EL (cell line): ENCODE measurements at places on chromosomes 6 and 20.
A peak's percentile ranks its signal among the peaks of the same experiment; 100 is the strongest.

- no peak for DNase-seq
Measured at GRCh38 chr6:118700531-118700930, 49.1 kb upstream of the CEP85L start.

DNA sequence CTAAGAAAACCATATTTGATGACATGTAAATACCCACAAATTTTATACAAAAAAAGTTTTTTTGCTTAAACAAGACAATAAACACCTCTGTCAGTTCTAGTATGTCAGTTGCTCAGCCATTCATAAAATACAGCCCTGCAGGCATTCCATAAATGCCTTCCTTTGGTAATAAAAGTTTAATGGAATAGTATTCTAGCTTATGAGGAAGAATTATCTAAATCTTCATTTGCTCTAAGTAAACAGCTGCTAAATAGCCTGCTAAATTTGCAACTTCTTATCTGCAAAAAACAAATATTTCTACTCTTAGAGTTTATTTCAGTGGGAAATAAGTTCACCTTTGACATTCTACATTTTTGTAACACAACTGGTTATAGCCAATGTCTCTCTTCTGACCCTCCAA is 108.8 kb downstream of the SMLR1 start:
- peak; percentile 32 for DNase-seq

DNA sequence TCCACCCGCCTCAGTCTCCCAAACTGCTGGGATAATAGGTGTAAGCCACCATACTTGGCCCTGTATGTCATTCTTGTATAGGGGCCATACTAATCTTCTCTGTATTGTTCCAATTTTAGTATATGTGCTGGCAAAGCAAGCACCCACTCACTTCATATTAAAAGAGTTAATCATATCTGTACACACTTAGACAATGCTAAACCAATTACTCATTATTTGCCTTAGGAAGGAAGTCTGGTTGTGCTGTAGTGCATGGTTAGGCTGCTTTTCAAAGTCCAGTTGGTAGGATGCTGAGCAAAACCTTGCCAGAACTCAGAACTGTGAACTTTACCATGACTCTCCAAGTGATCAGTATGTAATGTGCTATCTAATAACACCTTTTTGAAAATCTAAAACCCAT is 88.6 kb downstream of the LIN28B start:
- peak; percentile 66 for DNase-seq

- peak; percentile 33 for DNase-seq
Measured at GRCh38 chr6:41694815-41695526, 40.4 kb downstream of the TFEB start.

GRCh38 chr6:37693546-37694250 is 4.0 kb downstream of the MDGA1 start:
- DNase-seq, result no peak

DNA sequence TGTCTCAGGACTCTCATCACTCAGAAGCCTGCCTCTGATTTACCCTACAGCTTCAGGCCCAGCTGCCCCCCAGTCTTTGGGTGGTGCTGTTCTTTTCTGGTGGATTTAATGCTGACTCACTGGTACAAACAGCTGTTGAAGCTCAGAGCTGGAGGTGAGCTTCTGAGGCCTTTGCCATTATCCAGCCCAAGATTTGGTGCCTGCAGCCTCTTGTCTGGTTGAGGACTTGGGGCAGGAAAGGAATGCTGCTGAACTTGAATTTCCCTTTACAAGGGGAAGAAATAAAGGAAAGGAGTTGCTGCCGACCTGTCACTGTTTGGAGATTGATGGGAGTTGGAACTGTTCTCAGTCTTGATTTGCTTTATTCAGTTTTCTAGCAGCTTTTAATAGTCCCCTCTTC is 19.8 kb downstream of the ABCF1 start:
- DNase-seq, result no peak

DNA sequence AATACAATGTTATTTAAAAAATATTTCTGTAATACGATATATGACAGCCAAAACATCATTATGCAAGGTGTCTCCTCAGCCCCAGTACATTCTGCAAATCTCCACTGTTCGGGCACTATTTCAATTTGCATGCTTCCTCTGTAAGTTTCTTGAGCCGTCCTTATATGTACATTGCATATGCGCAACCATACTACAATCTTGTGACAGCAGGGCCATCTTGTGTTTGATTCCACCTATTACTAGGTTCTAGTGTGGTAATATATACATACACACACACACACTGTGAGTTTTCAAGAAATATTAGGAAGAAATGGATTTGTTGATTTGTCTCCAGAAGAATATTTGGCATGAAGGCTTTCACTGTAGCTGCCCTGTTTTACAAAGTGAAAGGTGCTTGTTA is 9.8 kb downstream of the LYRM4 start:
- no peak for DNase-seq

- DNase-seq, result no peak
Measured at GRCh38 chr6:98308564-98308963, 525.8 kb upstream of the POU3F2 start.

DNA sequence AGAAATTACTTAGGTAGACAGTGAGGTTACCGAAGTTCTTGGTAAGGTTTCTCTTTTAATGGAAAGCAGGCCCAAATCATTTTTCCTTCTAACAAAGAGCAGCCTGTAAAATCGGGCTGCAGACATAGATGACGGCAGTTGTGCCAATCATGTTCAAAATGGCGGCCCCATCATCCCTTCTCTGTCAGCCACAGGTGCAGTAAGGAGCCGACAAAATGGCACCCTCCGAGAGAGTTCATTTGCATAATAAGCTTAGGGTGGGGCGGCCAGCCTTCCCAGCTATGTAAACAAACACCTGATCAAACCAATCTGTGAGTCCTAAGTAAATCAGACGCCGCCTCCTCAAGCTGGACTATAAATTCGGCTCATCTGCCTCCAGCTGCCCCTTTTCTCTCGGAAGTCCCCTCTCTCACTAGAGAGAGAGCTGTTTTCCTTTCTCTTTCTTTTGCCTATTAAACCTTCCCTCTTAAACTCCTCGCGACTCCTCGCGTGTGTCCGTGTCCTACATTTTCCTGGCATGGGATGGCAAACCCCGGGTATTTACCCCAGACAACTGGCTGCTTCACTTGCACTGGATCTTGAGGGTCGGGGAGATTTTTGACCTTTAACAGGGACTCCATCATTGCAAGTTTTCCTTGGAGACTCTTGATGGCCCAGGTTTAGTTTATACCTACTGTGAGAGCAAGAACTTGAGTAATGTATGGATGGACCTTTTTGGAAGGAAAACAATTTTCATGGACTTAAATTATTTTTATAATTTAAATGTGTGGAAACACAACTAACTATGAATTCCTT is 8.9 kb upstream of the DDR1 start:
- no peak for DNase-seq
